Anterior cingulate cortex (tissue), 58 donors: ENCODE measurements at places on chromosomes 5 and 9.

DNA sequence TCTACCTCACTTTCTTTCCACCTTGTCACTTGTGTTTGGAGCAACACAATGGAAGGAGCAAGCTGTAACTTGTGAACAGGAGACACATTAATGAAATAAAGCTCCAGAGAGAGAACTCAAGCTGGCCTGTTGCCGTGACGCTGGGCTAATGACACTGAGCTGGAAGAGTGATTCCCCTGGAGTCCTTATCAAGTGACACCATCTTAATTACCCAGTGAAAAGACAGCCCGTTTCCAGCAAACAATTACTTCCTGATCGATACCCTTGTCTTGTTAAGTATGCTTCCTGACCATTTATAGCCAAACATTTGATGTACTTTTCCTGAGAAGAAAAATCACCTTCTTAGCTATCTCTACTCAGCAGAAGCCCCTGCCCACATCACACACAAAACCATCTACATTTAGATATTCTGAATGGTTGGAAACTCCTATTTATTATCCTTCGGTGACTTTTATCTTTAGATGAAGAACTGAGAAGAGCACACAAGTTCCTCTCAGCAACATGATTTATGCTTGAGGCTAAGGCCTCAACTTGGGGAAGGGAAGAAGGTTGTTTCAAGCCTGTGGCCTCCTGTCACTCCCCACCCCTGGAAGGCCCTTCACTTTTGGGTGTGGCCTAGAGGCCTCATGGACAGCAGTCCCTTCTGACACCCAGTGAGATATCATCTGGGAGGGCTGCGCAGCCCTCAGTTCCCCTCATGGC, 34.1 kb downstream of the CRHBP start:
- DNase-seq = no peak

- DNase-seq = no peak
Observed at GRCh38 chr9:136276716-136277115, 27.2 kb downstream of the CCDC187 start.

GRCh38 chr5:159444441-159445082, 114.3 kb upstream of the IL12B start:
- no peak for DNase-seq

GRCh38 chr9:16510482-16510881, 360.0 kb downstream of the BNC2 start:
- DNase-seq = no peak

DNA sequence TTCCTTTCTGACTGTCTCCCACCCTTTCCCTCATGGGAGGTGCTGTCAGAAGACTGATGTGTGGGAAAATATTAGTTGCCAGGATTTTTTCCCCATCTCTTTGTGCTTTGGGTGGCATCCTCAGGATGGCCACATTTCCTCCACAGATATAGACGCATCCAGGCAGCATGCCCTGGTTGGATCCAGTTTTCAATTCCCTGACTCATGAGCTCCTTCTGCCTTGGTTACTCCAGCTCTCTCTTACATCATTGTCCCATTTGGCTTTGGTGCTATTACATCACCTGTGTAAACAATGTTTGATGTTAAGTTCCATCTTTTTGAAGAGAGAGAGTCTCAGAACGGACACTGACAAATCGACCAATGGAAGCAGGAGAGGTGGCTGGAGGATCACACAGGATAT, 302.5 kb downstream of the CDH18 start:
- DNase-seq = no peak

- DNase-seq = no peak
Observed at GRCh38 chr5:179241764-179242370, 103.4 kb downstream of the ADAMTS2 start.

DNA sequence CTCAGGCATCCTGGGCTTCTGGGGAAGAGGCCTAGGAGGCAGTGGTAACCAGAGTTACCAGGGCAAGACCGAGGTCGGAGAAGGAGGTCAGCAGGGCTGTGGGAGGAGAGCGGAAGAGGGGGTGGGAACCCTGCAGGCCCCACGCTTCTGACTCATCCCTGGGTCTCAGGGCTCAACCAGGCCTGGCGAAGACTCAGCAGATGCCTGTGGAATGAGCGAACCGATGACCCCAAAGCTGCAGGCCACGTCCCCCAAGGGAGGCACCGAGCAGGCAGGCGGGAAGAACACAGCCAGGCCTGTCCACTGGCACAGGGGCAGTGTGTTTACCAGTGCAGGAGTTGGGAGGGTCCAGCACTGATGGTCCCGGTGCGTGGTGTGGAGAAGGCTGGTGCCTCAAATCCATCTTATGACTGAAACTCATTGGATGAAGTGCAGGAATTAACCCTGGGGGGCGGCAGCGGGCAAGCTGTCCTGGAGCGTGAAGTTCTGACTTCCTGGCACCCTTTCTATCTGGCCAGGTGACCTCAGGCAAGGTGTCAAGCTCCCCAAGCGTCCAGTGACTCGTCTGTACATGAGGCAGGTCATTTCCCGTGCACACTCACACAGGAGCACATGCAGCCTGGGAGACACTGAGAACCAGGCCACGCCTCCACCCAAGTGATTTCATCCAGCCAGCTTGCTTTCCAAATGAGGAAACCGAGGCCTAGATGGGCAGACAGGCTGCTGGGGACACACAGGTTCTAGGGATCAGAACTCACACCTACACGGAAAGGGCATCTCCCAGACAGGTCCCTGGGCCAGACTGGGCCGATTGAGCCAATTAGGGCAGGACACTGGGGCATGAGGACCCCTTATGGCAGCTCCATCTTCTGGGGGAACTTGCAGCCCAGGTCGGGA, 69.1 kb downstream of the ADAMTS2 start:
- no peak for DNase-seq

GRCh38 chr5:103774721-103775120, 212.1 kb upstream of the NUDT12 start:
- no peak for DNase-seq

DNA sequence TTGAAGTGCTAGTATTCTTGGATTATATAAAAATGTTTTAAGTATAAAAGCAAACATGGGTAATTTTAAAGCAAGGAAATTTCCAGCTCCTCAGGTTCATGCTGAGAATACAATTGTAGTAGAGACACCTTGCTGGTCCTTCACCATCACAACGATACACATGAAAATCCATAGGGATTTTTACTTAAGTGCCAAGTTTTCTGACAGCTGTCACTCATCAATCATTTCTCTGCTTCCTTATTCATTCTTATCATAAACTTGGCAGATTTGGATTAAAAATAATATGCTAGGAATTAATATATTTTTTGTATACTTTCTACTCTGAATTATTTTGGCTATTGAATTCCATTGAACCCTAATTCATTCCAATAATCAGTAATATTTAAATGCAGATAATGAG, 167.9 kb upstream of the PTGER4 start:
- DNase-seq = no peak

- DNase-seq = no peak
Observed at GRCh38 chr9:137219757-137220316, 2.2 kb downstream of the RNF208 start.

- no peak for DNase-seq
Observed at GRCh38 chr9:89801742-89802670, 197.2 kb downstream of the GADD45G start.

- no peak for DNase-seq
Observed at GRCh38 chr5:130135506-130135905, 231.2 kb downstream of the CHSY3 start.

DNA sequence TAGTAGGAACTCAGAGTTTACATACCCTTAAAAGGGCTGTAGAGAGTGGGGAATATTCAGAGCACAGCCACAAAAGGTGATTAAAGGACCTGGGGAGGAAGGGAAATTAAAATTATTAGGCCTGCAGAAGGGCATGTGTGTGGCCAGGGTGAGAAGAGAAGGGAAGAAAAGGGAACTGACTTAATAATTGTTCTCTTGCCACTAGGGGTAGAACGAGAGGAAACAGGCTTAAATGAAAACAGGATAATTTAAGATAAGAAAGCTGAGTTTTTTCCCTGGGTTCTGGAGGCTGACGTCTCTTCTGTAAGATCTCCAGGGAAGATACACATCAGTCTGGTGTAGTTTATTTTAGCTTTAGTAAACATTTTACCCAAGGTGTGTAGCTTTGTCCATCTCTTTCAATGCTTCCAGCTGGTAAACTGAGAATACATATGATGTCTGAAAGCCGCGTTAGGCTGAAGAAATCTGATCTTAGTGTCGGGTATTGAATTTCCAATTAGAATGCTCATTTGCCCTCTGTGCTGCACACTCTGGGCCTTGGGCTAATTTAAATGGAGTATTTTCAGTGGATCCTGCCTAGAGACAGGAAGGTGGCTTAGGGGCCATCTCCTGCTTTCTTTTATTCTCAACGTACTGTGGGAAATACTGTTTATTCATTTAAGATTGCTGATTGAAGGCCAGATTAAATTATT, 416.8 kb downstream of the TMEM38B start:
- no peak for DNase-seq

GRCh38 chr5:166596043-166596442, 1695.4 kb upstream of the WWC1 start:
- DNase-seq = no peak

- no peak for DNase-seq
Observed at GRCh38 chr5:169458221-169458620, 125.4 kb upstream of the SPDL1 start.

DNA sequence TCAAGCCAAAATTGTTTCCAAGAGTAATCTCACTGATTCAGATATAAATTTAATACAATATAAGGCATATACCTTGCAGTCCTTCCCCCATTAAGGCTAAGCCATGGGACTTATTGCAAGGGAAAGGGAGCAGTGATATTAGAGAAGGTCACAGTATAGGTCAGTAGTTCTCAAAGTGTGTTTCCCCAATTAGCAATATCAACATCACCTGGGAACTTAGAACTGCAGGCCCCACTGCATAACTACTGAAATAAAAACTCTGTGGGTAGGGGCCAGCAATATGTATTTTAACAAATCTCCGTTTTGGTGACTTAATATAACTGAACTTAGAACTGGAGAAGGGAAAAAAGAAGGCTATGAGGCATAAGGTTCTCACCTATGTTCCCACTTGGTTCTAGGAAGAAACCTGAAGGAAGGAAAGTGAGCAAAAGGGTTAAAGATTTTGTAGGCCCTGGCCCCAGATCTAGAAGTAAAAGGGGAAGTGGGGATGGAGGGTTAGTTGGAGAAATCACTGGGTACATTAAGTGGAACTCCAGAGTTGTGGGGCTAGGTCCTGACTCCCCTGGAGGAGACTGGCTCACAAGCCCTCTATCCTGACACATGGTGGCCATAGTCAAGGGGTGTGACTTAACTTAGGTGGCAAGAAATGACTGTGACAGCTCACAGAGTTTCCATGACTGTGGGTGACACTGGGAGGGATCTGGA, 40.7 kb downstream of the WDR36 start:
- DNase-seq = no peak

DNA sequence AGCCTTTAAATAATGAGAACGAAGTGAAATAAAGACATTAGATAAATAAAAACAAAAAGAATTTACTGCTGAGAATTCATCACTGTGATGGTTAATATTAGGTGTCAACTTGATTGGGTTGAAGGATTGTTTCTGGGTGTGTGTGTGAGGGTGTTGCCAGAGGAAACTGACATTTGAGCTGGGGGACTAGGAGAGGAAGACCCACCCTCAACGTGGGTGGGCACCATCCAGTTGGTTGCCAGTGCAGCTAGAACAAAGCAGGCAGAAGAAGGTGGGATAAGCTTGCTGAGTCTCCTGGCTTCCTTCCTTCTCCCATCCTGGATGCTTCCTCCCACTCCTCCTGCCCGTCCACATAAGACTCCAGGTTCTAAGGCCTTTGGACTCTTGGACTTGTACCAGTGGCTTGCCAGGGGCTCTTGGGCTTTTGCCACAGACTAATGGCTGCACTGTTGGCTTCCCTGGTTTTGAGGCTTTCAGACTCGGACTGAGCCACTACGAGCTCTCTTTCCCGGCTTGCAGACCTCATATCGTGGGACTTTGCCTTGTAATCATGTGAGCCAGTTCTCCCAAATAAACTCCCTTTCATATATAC, 43.7 kb upstream of the ABL1 start:
- no peak for DNase-seq

DNA sequence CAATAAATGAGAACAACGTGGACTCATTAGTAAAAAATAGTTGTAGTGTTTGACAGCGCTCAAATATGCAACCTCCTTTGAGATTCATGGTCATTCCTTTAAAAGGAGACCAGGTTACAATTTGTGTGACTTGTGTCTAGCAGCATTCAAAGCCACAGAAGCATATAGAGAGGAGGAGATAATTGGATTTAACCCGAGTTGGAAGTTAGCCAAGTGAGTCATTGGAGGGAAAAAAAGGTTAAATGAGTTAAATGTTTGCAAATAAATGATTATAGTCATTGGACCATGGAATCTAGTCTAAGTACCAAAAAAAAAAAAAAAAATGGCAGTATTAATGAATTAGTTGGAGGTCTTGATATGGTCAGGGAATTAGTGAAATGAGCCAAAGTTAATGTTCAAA, 90.9 kb downstream of the ITGA1 start:
- no peak for DNase-seq

DNA sequence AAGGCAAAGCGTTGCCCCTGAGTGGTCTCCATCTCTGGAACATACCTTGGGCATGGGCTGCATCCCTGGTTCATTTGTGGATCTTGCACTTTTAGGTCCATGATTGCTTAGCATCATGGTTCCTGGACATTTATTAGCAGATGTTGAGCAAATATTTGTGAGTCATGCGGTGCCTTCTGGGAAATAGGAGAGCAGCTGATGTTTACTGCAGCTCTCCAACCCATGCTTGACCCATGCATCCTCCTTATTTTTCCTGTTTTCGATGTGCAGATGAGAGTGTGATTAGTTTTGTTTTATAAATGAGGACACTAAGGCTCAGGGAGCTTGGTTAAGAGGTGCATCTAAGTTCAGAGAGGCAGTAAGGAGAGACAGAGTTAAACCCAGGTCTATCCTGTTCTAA, 253.7 kb downstream of the ICE1 start:
- DNase-seq = no peak

- DNase-seq = no peak
Observed at GRCh38 chr5:75348241-75348640, 11.2 kb downstream of the HMGCR start.

DNA sequence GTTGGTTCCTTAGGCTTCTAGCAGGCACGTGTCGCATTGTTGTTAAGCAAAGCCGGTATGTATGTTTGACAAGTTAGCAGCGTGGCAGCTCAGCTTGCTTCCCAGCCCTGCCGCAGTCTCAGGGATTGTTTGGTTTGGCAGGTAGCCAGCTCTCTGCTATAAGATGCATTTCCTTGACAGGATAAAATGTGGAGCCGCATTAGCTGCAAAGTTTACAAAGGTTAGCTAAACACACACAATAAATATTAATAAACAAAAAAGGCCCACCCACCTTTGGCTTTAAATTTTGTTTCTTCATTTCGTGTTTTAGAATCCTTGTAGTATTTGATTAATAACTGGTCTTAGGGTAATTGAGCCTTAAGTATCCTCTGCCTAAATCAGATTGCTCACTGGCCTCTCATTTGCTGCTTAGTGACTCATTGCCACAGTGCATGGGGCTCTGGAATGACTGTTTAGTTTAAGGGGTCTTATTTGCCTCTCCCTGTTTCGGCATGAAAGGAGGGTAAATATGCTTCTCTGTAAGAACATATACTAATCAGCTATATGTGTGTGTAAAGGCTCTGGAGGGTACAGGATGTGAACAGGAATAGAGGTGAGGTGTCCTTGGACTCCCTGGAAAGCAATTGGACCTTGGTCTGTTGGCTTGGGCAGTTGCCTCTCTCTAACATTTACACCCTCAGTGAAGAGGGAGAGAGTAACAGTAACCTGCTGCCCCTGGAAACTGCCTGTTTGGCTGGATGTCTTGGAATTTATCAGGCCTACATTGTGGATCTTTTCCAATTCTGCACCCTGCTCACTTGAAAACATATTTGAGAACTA, 122.0 kb downstream of the GDNF start:
- no peak for DNase-seq

- DNase-seq = no peak
Observed at GRCh38 chr9:3941758-3942157, 358.1 kb downstream of the GLIS3 start.

GRCh38 chr5:173768267-173768806, 119.8 kb upstream of the CPEB4 start:
- DNase-seq = no peak
